ENCODE measurements at places on chromosomes 16 and 17. TPM values are rescaled to one million over a fixed set of nuclear protein-coding genes. Genes with fewer than 3 reads are reported as not detected.

The EME2 gene
- total RNA-seq, result 20.1 TPM

The ZNF207 gene
- total RNA-seq, result 204 TPM

The GNGT2 gene
- 0.41 TPM for total RNA-seq

The IL21R gene
- 0.18 TPM for total RNA-seq

The GJC1 gene
- 21.6 TPM for total RNA-seq

Data from metanephros (tissue), 2 donors.